ENCODE measurements at places on chromosomes 2 and 18.

- no peak for DNase-seq
Observed at GRCh38 chr2:81250270-81250669, 945.7 kb upstream of the LRRTM1 start.

- DNase-seq = no peak
Observed at GRCh38 chr2:99032001-99032400, 96.0 kb upstream of the CRACDL start.

- DNase-seq = no peak
Observed at GRCh38 chr18:473802-474201, 26.7 kb downstream of the COLEC12 start.

GRCh38 chr2:84546551-84546950 lies 30.3 kb downstream of the DNAH6 start:
- DNase-seq = no peak

DNA sequence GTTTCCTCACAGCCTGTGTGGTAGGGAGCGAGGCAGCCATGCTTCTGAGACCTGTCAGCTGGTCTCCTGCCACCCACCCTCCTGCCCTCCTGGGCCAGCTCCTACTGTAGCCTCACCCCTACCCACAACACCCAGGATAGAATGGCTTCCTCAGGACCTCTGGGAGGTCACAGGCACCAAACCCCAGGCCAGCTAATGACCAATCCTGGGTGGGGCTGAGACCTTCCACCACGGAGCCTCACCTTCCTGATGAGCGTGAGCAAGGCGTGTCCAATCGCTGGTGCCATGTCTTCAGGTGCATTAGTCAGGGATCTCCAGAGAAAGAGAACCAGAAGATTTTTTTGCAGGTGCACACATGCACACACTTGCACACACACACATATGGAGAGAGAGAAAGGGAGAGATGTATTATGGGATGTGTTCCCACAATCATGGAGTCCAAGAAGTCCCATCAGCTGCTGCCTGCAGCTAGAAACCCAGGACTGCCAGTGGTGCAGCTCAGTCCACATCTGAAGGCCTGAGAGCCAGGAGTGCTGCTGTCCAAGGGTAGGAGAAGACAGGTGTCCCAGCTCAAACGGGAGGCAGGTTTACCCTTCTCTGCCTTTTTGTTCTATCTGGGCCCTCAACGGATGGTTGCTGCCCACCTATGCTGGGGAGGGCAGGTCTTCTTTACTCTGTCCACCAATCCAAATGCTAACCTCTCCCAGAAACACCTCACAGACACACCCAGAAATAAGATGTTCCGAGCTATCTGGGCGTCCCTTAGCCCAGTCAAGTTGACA lies 70.4 kb upstream of the HDAC4 start:
- no peak for DNase-seq

DNA sequence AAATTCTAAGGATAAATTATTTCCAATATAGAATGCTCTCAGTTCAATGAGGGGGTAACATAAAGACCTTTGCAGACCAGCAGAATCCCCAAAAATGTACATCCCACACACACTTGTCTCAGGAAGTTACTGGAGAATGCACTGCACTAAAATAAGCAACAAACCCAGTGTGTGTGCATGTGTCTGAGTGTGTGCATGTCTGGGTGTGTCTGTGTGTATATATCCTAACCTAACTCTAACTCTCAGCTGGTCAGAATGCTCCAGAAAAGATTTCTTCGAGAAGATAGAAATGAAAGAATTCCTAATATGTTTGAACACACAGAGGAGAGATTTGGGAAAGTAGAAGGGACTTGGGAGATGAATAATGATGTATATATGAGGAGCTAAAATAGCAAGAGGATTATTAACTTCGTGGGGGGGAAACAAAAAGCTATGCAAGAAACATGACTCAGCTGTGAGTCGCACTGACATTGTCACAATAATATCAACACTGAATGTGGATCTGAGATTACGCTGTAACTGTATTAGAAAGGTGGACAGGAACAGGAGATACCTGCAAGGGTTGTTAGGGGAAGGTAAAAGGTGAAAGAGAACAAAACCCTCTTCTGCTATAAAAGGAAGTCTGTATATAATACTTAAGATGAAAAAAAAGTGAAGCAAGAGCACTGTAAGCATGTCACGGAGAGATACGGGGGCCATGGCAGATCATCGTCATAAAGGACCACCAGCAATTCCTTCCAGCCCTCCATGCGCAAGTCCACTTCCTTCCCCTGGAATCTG lies 11.1 kb downstream of the COLEC12 start:
- no peak for DNase-seq

GRCh38 chr18:60675801-60676200 lies 303.2 kb upstream of the MC4R start:
- no peak for DNase-seq
